ENCODE measurements at places on chromosomes 3 and 15.
A peak's percentile ranks its signal among the peaks of the same experiment; 100 is the strongest.

DNA sequence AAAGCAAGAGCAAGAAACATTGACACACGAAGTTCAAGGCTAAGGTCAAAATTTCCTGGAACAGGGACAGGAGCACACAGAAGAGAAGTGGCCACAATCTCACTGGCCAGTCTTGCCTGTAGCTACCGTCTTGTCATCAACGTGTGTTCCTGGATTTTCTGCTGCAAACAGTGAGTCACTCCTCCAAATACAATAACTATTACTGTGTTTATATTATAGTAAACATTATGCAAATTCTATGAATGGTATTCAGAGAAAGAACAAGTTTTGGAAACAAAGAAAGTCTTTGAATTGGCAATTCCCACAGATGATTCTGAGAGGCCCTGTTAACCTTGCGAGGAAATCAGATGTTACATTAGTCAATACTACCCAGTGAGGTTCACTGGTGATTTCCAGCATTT lies 220.5 kb downstream of the FAM43A start:
- DNase-seq, result no peak

GRCh38 chr3:4515916-4516579 lies 22.9 kb downstream of the ITPR1 start:
- DNase-seq, result no peak

- DNase-seq, result no peak
Observed at GRCh38 chr3:9820946-9821345, 10.9 kb downstream of the TTLL3 start.

DNA sequence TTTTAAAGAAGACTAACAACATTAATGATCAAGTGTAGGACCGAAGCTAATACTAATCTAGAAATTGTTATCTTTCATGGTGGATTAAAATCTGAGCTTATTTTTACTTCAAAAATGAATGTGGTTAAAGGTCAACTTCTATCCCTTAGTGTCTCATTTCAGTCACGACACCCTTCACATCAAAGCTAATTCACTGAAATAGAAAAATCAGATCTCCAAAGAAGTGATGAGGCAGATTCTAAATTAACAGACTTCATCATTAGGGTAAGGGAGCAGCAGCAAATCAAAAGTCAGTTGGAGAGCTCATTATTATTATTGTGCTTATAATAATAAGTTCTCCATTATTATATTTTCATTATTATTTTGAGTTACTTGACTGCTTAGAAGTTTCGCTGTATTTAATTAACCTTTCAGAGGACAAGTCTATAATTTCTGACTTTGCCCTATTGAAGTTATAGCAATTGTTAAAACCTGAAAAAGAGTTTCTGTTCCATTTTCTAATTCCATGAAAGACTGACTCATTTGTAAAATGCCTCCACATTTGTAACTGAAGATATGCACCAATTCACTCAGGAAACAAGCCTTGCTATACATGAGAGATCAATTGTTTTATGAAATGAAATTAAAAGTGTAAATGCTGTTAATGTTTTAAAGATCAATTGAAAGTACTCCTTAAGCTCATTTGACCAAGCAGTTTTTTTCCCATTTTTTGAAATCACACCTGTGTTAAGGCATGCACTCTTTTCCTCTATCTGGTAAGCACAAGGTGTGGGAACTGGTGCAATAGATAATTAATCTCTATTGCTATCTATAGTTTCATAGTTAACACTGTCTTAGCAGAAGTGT lies 23.1 kb upstream of the CMC1 start:
- peak; percentile 41 for DNase-seq

DNA sequence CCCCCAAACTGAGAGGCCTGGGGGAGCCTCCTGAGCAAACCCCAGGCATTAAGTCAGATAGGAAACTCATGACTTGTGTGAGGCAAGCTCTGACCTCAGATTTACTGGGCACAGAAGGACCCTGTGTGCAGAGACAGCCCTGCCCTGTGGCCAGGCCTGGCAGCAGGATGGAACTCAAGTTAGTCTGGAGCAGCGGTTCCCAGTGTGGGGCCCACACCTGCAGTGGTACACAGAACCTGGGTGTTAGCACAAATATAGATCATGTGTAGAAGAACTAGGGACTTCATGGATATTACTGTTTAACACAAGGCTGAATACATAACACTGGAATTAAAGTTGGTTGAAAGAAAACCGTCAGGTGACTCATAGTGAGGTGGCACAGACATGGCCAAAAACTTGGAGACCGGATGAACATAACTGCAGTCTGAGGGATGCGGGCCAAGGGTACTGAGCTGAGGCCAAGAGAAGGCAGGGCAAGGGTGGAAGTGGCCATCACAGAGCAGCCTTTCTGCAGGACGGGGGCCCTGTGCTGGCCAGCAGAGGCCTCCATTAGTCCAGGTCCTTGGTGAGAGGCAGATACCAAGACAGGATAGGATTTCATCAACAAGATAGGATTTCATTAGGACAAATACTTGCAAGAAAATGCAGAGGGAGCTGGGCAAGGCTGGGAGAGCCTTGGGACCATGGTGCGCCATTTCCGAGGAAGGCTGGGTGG lies 40.9 kb downstream of the IRAK2 start:
- no peak for DNase-seq

GRCh38 chr3:93910097-93910496 lies 63.6 kb downstream of the PROS1 start:
- DNase-seq, result no peak

DNA sequence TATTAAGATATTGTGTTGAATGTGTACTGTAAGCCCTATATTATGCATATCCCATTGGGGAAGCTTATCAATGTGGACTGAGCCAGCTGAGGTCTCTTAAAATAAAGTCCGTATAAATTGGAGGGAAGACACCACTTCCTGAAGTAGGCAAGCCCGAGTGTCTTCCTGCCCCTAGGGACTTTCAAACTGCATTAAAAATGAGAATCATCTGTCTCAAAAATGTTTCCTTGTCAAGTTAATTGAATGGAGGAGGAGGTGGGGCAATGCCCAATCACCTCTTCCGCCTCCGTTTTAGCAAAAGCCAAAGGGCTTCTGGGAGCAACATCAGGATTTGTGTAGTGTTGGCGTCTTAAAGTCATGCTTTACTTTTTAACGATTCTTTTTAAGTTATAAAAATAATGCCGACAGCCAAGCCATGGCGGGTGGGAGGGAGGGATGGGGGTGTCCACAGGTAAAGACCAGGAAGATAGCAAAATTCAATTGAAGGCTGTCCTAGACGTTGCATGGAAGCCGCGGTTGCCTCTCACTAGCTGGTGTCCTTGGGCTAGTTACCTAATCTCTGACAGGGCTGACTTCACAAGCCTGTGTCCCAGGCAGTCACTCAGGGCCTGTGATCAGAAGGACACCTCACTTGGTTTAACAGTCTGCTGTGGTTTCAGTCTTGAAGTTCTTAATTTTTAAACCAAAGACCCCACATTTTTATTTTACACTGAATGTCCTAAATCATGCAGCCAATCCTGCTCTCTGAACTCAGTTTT lies 524.9 kb upstream of the PROK2 start:
- no peak for DNase-seq

GRCh38 chr3:122356402-122356801 lies 26.6 kb downstream of the MIX23 start:
- DNase-seq, result peak; percentile 14

DNA sequence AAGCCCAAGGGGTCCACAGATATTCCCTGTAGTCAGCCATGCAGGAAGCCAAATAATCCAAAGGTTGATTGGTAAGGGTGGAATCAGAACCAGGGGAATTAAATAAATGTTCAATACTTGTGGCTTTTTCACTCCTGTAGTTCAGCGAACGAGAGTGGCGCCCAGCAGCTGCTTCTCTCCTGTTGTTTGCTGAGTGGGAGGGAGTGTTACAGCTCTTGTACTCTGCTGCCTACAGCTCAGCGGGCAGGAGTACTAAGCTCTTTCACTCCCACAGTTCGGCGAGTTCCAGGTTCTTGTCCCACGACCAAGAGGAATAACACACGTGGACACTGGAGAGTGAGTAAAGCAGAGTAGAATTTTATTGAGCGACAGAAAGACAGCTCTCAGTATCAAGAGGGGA lies 105.9 kb downstream of the MOBP start:
- no peak for DNase-seq

Data from activated CD4-positive, alpha-beta T cell treated with anti-CD3 and anti-CD28 coated beads, Interleukin-2, Interleukin-6, amounts not matched to agents 100 ng/mL and 50 ng/mL, durations not matched to agents 16 hours and 8 hours (primary cell).